ENCODE measurements at places on chromosomes 16 and 17.

DNA sequence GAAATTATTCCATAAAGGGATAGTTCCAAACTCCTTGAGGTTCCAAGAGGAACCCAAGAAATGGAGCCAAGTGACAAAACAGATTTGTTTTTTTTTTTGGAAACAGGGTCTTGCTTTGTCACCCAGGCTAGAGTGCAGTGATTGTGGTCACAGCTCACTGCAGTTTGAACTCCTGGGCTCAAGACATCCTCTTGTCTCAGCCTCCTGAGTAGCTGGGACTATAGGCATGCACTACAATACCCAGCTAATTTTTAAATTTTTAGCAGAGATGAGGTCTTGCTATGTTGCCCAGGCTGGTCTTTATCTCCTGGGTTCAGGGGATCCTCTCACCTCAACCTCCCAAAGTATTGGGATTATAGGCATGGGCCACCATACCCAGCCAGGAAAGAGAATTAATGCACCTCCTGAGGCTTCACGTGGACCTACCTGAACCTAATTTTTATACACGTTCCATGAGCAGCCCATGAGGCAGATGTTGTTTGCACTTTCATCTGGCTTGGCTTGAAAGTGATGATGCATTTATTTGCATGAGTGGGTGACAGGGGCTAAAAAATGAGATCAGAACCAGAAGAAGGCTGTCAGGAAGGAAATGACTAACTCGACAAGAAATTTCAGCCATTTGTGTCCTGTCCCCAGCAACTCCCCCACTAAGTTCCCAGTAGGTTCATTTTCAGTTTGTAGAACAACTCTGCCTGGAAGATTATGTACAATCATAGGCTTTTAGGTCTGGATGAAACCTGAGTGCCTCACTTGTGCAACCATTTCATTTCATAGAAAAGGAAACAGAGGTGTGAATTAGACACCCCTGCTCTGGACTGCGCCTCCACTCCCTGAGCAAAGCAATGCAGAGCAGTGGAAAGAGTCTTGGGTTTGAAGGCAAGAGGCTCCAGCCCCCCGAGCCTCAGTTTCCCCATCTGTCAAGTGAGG, 10.3 kb upstream of the IRF8 start:
- no peak for DNase-seq

- no peak for DNase-seq
Measured at GRCh38 chr17:210402-210801, 29.0 kb upstream of the DOC2B start.

DNA sequence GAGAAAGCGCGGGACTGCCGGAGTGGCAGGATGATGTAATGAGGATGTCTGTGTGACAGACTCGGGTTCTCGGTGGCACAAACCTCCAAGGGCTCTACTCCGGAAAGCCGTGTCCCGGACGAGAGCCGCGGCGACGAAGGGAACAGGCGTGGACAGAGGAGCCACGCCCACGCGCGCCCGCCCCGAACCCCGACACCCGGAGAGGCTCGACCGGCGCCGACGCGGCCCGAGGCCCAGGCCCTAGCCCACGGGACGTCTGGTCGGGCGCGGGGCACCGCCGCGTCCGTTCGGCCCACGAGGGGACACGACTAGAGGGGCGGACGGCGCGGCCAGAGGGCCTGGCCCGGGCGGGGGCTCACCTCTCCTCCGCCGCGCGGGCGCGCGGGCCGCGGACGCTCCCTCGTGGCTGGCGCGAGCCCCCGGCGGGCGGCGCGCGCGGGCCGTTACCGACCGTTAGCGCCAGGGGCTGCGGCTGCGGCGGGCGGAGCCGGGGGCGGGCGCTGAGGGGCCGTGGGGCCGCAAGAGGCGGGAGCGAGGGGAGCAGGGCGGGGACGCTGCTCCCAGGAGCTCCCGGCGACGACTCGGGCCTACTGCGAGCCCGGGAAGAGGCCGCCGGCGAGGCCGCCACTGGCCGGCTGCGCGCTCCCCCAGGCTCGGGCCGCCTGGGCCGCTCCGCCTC, 2.1 kb upstream of the IRX5 start:
- peak; percentile 28 for DNase-seq

DNA sequence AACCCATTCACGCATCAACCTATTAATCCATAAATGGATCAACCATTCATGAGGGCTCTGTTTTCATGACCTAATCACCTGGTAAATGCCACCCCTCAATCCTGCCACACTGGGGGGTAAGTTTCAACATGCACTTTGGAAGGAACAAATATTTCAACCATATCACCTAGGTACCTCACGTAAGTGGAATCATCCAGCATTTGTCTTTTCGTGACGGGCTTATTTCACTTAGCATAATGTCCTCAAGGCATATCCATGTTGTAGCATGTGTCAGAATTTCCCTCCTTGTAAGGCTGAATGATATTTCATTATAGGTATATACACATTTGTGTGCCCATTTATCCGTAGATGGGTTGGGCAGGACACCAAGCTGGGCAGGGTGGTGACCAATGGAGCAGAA, 35.6 kb downstream of the ANKRD40 start:
- no peak for DNase-seq

GRCh38 chr16:72247821-72248253, 75.9 kb upstream of the PMFBP1 start:
- DNase-seq = no peak

- DNase-seq = no peak
Measured at GRCh38 chr17:80944326-80944725, 47.3 kb upstream of the CHMP6 start.

DNA sequence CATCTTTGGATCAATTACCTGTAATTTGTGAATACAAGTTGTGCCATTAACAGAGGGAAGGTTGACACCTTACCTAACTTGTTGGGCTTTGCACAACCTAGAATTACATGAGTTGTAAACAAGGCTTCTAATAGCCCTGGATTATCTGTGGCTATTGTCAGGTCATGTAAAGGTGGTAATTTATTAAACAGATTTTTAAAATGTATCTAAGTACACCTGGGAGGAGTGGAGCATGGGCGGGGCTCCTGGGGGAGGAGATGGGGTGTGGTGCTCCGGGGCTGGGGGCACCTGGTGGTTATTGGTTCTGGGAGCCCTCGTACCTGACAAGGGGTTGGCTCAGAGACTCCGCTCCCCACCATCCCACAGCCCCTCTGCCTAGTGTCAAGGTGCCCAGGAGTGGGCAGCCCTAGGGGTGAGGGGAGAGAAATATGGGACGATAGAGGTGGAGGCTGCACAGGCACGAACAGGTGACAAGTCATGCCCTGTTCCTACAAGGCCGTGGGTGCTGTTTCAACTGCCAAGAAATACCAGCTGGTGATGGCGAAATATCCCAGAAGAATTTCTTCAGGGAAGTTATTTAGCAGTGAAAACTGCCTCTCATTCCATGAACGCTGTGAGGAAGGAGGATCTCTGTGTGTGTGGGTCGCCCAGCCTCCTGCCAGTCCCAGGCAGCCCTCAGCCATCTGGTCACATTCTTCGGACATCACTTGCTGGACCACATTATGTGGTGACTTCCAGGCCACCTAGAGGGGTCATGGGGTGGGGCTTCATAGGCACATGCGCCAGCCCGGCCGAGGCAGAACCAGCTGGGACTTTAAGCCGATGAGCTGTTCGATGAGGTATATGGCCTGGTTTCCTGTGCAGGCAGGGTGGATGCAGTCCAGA, 55.5 kb upstream of the IRX3 start:
- no peak for DNase-seq

DNA sequence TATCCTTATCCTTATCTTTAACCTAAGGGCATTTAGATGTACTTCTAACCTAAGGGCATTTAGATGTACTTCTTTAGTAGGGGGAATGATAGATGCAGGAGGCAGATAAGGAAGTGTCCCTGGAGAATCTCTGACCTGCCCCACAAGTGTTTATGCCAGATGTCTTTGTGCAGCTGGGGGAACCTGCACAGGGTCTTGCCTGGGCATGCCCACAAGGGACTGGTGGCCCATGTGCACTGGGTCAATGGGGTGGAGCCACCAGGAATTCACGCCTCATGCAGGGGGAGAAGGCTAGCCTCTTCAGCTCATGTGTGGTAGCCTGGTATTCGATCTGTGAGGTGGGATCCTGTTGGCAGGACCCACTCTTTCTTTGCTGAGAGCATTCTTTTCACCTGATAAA, 38.0 kb downstream of the CA10 start:
- no peak for DNase-seq

DNA sequence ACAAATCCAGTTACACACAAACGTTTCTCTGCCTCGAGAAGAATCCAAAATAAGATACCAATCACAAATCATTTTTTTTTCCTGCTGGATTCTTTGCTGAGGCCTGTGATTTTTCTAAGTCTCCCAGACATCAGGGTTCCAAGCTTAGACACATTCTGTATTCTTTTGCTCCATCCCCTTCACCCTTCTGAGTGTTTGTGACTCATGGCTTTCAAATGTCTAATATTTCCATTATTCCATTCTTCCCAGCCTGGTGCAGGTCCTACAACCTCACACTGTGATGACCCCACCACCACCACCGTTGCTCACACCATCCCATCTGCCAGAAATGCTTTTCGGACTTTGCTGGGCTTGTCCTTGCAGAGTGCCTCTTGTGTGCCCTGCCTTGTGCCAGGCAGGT, 480.1 kb downstream of the SOX9 start:
- DNase-seq = no peak

DNA sequence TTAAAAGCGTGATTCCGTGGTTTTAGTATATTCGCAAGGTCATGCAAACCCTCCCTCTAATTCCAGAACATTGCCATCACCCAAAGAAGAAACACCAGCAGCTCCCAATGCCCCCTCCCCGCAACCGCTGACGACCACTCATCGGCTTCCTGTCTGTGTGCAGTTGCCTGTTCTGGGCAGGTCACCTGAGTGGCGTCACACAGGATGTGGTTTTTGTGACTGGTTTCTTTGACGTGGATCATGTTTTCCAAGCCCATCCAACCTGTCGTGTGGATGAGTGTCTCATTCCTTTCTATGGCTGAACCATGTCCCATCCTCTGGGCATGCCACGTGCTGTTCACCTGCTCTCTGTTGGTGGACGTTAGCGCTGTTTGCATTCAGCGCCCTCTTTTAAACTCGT, 8.2 kb upstream of the ATP2C2 start:
- DNase-seq = peak; percentile 55

- DNase-seq = no peak
Measured at GRCh38 chr17:33007186-33007585, 15.5 kb downstream of the SPACA3 start.

- no peak for DNase-seq
Measured at GRCh38 chr17:43200127-43200526, 11.5 kb upstream of the TMEM106A start.

GRCh38 chr17:67503184-67503583, 126.1 kb downstream of the PITPNC1 start:
- peak; percentile 17 for DNase-seq

DNA sequence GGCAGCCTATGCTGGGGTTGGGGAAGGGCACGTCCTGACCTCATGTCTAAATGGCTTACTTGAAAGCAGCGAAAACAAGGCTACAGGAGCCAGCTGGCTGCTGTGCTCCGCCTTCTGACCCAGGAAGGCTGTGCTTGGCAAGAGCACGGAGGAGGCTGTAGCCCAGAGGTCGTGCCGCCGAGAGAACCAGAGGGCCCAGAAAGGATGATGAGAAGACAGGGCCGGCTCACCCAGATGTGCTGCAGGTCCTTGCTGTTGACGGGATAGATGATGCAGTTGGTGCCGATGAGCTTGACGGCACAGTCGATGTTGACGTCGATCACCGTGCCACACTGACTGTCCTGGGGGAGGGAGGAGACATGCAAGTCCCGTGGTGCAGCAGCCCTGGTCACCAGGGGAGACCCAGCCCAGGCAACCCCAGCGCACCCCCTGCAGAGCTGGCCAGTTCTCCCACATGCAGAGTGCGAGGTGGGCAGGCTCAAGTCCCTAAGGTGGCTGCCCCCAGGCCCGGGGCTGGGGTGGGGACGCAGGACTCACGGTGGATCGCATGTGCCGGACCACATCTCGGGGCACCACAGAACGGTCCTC, 20.7 kb downstream of the SPHK1 start:
- DNase-seq = no peak

- peak; percentile 56 for DNase-seq
Measured at GRCh38 chr17:42845918-42846593, 1.7 kb downstream of the AOC2 start.

DNA sequence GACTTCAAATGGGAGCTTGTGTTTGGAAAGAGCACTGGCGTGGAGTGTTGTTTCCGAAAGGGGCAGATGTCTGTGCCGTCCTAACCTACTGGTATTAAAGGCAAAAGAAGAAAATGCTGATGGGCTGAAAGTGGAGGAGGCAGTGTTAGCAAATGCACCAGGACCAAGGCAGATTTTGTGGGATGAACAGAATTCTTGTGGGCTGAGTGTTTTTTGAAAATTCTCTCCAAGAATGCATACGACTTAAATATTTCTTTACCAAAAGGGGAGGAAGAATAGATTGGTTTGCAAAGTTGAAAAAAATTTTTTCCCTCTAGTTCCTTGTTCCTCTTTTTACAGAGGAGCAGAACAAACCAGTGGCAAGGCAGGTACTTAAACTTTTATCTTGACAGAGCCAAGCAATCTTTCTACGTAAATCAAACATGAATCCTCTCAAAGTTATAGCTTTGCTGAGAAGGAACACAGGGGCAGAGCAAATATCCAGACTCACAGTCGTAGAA, 16.8 kb downstream of the MARCHF10 start:
- DNase-seq = no peak

GRCh38 chr17:80065478-80066170, 29.2 kb downstream of the CCDC40 start:
- no peak for DNase-seq

DNA sequence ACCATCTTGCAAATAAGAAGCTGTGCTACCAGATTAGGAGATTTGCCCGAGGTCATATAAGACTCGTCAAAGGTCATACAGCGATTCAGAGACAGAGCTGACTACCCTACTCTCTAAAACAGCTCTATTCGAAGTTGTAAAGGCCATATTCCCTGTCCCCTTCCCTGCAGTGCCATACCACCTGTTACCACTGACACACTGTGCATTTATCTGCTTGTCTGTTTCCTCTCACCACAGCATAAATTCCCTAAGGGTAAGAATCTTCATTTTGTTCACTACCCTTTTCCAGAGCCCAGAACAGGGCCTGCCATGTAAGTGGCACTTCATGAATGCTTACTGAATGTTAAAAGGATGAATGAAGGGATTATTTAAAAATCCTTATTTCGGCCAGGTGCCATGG, 3.4 kb upstream of the KSR1 start:
- no peak for DNase-seq

- DNase-seq = no peak
Measured at GRCh38 chr17:9258115-9259015, 237.1 kb downstream of the NTN1 start.

- DNase-seq = peak; percentile 54
Measured at GRCh38 chr16:10895053-10895946, 18.3 kb downstream of the CIITA start.

DNA sequence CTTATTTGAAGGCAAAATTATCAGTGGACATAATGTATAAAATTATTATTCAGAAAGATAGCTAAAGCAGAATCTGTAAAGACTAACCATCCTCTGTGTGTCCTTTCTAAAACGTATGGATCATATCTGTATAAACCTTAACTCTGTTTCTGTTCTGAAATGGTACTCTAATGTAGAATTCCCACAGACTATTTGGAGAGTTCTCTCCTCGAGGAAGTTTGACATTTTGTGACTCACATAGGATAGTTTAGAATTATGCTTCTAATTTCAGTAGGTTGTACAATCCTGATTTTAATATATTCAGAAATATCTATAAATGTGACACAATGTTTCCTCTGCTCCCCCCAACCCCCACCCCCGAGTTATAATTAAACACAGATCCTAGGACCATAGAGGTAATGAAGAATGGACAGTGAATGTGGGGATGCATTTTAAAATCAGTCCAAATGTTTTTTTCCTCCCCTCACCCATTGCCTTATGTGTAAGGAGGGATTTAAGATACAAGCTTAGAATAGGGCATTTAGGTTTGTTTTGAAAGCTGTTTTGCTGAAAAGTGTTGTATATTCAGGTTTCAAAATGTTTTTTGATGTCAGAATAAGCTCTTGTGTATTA, 66.8 kb downstream of the BCAS3 start:
- DNase-seq = no peak

Measured in stimulated activated CD4-positive, alpha-beta T cell treated with anti-CD3 and anti-CD28 coated beads, Interleukin-2, amount 100 ng/mL, for 24 hours (primary cell).